Eye (tissue), 1 donor: ENCODE measurements at places on chromosomes 4 and X.
A peak's percentile ranks its signal among the peaks of the same experiment; 100 is the strongest.

GRCh38 chr4:56656346-56656643, 24.8 kb downstream of the HOPX start:
- no peak for DNase-seq

DNA sequence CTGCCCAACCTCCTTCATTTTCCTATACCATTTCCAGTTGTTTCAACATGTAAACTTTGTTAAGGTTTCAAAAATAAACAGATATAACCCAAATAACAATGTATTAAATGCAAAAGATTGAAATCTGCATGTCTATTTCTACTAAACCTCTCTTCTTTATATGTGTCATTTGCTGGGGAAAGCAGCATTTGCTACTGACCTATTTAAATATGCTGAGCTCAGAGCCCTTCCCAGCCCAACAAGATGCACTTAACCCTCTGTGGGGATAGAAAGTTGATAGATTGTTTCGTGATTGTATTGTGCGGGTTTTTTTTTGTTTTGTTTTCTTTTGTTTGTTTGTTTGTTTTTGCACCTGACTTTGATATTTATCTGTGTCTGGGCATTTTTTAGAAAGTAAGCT, 139.5 kb downstream of the UCHL1 start:
- DNase-seq: no peak

- no peak for DNase-seq
These were observed 365.5 kb downstream of the PCDH7 start for GRCh38 chr4:31085689-31086088.

GRCh38 chr4:153249199-153250041, 45.2 kb downstream of the TRIM2 start:
- DNase-seq: peak; percentile 96

DNA sequence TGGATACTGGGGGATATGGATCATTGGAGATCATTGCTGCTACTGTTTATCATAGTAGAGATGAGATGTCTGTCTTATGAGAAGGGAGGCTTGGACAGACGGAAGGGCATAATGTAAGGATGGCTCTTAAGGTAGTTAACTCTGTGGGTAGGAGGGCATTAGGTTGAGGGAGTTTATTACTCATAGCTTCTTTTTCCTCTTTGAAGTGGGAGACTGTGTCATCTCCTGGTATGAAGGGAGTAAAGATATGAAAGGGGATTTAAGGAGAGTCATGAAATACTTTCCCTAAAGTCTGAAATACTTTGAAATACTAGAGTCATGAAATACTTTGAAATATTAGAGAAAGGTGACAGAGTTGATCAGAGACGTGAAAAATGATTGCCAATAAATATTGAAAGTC, 255.5 kb upstream of the PITX2 start:
- DNase-seq: no peak

GRCh38 chrX:11787564-11787963, 29.5 kb downstream of the MSL3 start:
- peak; percentile 79 for DNase-seq

DNA sequence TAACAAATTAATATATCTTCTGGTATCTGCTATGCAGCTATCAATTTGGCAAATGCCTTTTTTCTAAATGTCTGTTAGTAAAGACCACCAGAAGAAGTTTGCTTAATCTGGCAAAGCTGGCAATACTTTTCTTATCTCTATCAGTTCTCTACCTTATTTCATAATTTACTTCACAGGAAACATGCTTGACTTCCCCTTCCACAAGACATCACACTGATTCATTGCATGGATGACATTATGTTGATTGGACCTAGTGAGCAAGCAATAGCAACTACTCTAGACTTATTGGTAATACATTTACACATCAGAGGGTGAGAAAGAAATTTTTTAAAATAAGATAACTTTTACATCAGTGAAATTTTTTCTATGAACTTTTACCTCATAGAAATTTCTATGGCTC, 66.0 kb upstream of the RLIM start:
- DNase-seq: no peak

- DNase-seq: no peak
These were observed 1.2 kb upstream of the CD40LG start for GRCh38 chrX:136646602-136647239.

DNA sequence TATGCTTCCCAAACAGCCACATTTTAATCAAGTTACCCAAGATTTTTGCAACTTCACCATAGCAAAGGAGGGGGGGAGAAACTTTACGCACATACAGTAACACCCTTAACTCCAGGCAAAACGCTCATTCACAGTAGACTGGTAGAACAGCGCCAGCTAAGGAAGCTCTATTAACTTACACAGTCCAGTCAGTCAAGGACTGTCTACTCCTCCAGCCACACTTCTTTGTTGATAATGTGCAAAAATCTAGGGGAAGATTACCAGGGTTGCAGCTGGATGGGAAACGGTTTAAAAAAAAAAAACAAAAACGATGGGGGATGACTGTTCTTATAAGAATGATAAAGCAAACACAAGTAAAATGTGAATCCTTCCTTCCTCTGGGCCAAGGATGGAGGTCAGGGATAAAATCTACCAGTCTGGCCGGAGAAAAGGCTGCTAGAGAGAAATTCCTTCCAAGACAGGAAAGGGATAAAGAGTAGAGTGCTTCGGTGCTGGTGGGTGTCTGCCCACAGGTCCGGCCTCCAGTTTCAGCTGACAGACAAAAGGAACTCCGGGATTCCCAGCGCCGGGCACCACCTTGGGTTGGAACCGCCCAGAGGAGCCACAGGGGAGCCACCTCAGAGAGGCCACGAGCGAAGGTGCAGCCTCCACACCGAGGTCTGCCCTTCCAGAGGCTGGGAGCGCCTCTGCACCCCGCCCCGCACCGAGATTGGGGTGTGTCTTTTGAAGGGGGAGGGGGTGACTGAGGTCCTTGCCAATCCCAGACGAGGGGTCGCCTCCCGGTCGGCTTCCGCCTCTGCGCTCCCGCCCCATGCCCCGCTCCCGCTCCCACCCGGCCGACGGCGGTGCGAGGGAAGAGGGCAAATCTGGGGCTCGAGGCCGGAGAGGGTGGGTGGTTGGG, 811 bp downstream of the ANKRD50 start:
- peak; percentile 89 for DNase-seq

GRCh38 chr4:77921701-77922100, 59.1 kb downstream of the MRPL1 start:
- no peak for DNase-seq

DNA sequence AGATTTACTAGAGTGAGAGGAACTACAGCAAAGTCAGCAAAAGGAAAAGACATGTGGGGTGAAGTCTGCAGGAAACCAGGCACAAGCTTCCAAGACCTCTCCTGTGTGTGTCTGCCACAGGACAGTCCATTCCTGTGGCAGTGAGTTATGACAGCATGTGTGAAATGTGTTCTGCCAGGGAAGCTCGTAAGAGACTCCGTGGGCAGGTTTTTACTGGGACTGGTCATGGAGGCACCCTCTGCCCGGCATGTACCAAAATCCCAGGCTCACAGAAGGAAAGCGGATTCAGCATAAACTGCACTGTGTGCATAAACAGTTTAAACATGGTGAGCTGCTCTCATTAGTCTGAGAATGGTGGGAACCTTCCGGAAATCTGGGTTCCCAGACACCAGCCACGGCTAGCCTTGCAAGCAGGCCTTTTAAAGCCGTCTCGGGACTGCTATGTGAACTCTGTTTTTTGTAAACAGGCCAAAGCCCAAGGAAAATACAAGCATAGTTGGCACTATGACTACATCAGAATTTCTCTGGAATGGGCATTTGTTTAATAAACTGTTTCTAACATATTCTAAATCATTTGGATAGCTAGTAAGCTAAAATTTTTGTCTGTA, 288.5 kb downstream of the TENM3 start:
- no peak for DNase-seq

- DNase-seq: peak; percentile 81
These were observed 153.9 kb downstream of the KDR start for GRCh38 chr4:54971474-54971950.

DNA sequence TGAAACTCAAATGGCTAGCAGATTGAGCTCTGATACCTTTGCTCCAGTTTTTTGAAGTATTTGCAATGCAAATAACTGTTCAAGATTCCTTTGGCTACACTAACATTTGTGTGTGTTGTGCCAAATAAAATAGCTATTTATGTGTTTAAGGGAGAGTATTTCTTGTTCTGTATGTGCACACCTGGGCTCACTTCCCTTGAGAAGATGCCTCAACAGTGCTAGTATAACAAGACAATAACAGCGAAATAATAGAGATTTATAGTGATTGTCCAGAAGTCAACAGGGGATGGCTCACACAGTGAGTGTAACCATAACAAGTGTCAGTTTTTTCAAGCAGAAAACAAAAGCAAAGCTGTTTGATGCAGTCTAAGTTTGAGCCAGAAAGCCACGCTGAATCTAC, 460.5 kb downstream of the CENPC start:
- DNase-seq: no peak

GRCh38 chr4:6248394-6248793, 21.3 kb upstream of the WFS1 start:
- no peak for DNase-seq

DNA sequence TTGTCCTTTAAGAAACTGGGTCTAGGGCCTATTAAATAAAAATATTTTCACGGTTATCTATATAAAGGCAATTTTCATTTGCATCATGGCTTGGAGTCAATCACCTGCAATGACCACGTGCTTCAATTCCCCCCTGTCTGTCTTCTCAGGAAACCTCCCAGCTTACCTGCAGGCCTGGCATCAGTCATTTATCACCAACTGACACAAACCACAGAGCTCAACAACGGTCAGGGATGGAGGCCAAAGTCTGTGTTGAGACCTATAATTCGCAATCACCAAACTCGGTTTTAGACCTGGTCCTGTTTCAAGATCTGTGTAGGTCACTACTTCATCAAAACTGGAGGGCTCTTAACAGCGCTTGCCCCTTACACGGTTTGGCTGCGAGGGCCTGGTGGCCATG, 1.9 kb downstream of the SLC9A7 start:
- no peak for DNase-seq

- DNase-seq: no peak
These were observed 4.8 kb downstream of the NDP start for GRCh38 chrX:43968359-43968781.

DNA sequence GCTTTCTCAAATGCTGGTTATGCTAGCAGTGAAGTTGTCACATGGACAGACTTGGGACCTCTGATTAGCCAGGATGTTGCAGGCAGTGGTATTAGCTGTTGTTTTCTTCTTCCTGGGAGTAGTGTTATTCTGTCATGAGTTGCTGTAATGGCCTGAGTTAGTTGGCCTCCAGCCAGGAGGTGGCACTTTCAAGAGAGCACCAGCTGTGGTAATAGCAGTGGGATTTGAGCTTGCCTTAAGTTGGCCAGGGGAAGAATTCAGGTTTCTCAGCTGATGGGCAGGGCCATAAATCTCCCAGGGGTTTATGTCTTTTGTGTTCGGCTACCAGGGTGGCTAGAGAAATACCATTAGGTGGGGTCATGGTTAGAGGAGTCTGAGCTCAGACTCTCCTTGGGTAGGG, 132.6 kb downstream of the GLUD2 start:
- DNase-seq: no peak

GRCh38 chr4:4437798-4438470, 51.0 kb downstream of the NSG1 start:
- no peak for DNase-seq

- DNase-seq: no peak
These were observed 928 bp downstream of the GYG2 start for GRCh38 chrX:2829469-2830246.

GRCh38 chr4:9758641-9759317, 22.7 kb upstream of the DRD5 start:
- DNase-seq: no peak

- DNase-seq: peak; percentile 77
These were observed 52.3 kb upstream of the PDLIM3 start for GRCh38 chr4:185587427-185588161.

GRCh38 chr4:2292646-2293108, 30.8 kb upstream of the MXD4 start:
- DNase-seq: peak; percentile 51

DNA sequence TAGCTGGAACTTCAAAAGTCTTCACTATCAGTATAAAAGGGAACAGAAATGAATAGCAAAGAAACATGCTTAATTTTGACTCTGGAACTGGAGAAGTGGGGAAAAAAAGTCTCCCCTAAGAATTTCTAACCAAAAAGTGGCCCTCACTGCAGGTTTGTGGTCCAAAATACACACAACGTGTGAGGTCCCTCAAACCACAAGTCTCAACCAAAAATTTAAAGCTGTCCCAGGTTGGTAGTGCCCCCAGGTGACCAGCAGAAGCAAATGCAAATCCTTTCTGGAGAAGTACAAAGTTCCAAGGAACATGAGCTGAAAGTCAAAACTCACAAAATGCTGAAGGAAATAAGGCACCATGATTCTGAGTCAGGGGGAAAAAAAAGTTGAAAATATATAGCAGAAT, 23.6 kb upstream of the VAMP7 start:
- no peak for DNase-seq

GRCh38 chrX:129777218-129778030, 2.3 kb upstream of the SASH3 start:
- no peak for DNase-seq

GRCh38 chrX:105822138-105823091, at the start of gene NRK:
Gene NRK (plus strand): TSS chrX:105822539. CDS start chrX:105822846, 307 bp downstream.
- DNase-seq: peak; percentile 56

- no peak for DNase-seq
These were observed 230.8 kb downstream of the INPP4B start for GRCh38 chr4:142615324-142615665.

- DNase-seq: no peak
These were observed 14.1 kb downstream of the NOP14 start for GRCh38 chr4:2948895-2949781.

DNA sequence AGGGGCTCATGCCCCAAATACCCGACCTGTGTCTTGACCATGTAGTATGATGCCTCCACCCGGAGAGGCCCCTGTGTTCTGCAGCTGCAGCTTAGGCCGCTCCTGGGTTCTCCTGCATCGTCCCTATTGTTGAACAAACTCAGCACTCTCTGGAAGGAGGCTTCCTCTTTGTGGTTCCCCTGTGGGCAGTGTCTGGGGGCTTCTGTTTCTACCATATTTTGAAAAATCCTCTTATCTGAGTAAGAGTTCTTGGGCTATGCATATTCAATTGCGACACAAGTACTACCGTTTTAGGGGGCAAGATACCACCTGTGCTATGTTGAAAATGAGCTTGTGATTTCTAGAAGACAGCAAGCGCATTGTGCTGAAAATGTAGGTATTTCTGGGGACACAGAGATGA, 276.6 kb downstream of the DHRSX start:
- DNase-seq: no peak

- no peak for DNase-seq
These were observed 110.8 kb upstream of the ATP8A1 start for GRCh38 chr4:42767669-42768068.

- no peak for DNase-seq
These were observed 24.1 kb upstream of the MTM1 start for GRCh38 chrX:150544222-150544787.

- no peak for DNase-seq
These were observed 148.7 kb upstream of the CTSO start for GRCh38 chr4:156102411-156102810.
